ENCODE measurements at places on chromosomes 5 and 9. TPM values are rescaled to one million over a fixed set of nuclear protein-coding genes. Genes with fewer than 3 reads are reported as not detected.

DNA sequence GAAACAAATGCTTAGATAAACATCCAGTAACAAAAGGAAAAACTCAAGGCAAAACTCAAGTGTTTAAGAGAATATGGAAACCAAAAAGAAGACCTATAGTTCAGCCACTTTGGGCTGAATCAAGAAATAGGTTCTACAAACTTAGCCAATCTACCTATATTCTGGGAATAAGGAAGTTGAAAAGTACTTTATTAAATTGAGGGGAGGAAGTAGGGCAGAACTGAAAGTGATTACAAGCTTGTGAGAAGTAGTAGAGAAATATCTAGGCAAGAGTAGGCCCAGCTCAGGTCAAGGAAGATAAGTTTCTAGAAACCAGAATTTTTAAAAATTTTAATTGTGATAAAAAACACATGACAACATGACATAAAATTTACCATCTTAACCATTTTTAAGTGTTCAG is 384.8 kb upstream of the PCSK5 start:
- no peak overlapping the region for H3K27ac ChIP-seq
- no peak for DNase-seq
- no peaks in the 10 kb centered on the region for H3K36me3 ChIP-seq

DNA sequence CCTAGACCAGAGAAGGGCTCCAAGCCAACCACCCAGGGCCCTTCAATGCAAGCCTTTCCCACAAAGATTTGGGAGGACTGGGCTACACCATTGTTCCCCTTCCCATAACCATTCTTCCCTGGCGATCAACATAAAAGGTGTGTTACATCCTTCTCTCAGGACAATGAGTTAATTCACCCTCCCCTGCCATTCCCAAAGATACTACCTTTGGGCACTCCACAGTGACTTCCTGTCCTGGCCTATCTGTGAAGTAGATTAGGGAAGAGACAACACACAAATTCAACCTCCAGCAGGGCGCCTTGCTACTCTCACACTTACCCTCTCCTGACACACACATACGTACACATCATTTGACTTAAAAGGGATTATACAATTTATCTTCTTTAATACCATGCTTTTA is 23.2 kb upstream of the IL17B start:
- H3K4me1 ChIP-seq = no peaks in the 10 kb centered on the region
- H3K36me3 ChIP-seq = no peaks in the 10 kb centered on the region
- H3K27ac ChIP-seq = no peak overlapping the region
- no peak for DNase-seq

- no peaks in the 10 kb centered on the region for H3K36me3 ChIP-seq
- DNase-seq = no peak
- no peak overlapping the region for H3K4me3 ChIP-seq
- H3K4me1 ChIP-seq = no peaks in the 10 kb centered on the region
- no peak overlapping the region for H3K27ac ChIP-seq
Measured at GRCh38 chr5:156181656-156182055, 145.3 kb upstream of the SGCD start.

GRCh38 chr5:149790276-149790675 is 60.2 kb downstream of the PPARGC1B start:
- no peaks in the 10 kb centered on the region for H3K36me3 ChIP-seq
- H3K4me1 ChIP-seq = no peaks in the 10 kb centered on the region
- H3K27me3 ChIP-seq = no peaks in the 10 kb centered on the region
- no peak for DNase-seq
- H3K27ac ChIP-seq = no peak overlapping the region
- H3K4me3 ChIP-seq = no peak overlapping the region

ADAMTSL2 gene
- not detected for total RNA-seq

- no peaks in the 10 kb centered on the region for H3K4me1 ChIP-seq
- no peak overlapping the region for H3K27ac ChIP-seq
- no peak overlapping the region for H3K4me3 ChIP-seq
Measured at GRCh38 chr9:26811106-26811505, 81.5 kb downstream of the CAAP1 start.

DNA sequence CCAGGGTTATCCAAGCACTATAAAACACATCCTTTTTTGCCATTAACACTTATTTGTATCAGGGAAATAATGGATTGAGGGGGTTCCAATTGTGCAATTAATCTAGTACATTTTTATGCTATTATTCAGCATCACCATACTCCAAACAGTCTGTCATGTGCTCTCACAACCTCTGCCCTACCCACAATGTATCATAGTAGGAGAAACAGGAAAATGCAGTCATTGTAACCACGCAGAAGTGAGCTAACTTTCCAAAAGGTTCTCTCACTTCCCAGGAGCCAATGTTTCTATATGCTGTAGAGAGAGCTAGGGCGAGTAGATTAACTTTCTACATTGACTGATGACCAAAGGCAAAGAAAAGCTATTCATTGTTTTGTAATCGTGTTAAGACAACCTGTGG is 29.8 kb downstream of the DAB2 start:
- H3K4me3 ChIP-seq = no peak overlapping the region
- H3K27me3 ChIP-seq = no peaks in the 10 kb centered on the region
- peak; percentile 86 for DNase-seq
- peaks cover 41% of the 10 kb centered on the region for H3K36me3 ChIP-seq

PCDHB7 gene
- total RNA-seq = 0.48 TPM

Measured in endothelial cell of umbilical vein (primary cell).